ENCODE measurements at places on chromosomes 11 and 22.

DNA sequence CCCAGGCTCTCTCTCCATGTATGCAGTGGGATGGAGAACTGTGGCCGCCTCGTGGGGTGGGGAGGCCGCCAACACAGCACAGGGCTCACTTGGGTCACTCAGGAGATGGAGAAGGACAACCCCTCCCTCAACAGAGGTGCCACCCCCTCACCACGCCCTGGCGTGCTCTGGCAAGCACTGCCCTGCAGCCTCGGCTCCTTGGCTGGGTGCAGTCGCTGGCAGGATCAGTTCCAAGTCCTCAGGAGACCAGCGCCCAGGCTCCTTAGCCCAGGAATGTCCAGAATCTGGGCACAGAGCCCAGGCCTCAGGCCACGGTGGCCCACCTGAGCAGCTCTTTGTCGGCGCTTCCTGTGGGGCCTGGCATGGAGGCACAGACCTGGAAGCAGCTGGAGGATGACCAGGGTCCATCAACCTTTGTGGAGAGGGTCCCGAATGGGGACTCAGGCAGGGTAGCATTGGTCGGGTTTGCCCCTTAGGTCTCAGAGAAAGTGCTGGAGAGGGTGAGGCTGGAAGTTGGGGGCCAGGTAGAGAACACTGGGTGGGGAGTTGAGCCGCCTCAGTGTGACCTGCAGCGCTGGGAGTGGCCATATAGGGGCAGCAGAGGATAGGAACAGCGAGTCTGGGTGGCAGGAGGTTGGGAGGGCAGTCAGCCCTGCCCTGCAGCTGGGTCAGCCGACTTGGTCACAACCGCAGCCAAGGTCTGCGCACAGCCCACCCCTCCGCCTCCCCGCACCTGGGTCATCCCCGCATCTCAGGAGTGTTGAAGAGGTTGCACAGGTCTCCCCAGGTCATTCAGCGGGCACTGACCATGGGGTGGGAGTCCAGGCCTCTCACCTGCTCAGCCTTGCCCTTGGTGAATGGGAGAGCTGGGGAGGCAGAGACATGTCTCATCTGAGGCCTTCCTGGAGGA is 8.2 kb downstream of the SUSD2 start:
- no peak for DNase-seq

DNA sequence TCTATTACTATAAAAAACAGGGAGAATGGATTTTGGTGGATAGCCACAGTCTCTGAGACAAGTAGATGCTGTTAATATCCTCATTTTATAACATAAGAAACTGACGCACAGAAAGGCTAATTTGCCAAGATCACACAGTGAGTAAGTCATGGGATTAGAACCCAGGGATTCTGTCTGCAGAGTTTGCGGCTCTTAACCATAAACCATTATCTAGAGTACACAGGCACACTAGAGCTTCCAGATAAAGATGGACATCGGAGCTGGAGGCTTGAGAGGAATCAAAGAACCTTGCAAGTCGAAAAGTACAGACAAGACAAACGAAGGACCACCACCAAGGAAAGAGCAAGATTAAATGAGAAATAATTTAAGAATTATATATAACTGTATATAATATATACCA is 11.3 kb downstream of the LGALS12 start:
- no peak for DNase-seq

GRCh38 chr11:10747733-10748132 is 3.3 kb upstream of the CTR9 start:
- no peak for DNase-seq

GRCh38 chr11:34219941-34220370 is 114.5 kb downstream of the NAT10 start:
- DNase-seq = no peak

- DNase-seq = no peak
These were observed 89.9 kb upstream of the LDLRAD3 start for GRCh38 chr11:35853971-35854370.

GRCh38 chr22:47053013-47053725 is 290.7 kb downstream of the TBC1D22A start:
- no peak for DNase-seq

GRCh38 chr11:120134106-120134930 is 3.6 kb downstream of the TRIM29 start:
- DNase-seq = no peak

DNA sequence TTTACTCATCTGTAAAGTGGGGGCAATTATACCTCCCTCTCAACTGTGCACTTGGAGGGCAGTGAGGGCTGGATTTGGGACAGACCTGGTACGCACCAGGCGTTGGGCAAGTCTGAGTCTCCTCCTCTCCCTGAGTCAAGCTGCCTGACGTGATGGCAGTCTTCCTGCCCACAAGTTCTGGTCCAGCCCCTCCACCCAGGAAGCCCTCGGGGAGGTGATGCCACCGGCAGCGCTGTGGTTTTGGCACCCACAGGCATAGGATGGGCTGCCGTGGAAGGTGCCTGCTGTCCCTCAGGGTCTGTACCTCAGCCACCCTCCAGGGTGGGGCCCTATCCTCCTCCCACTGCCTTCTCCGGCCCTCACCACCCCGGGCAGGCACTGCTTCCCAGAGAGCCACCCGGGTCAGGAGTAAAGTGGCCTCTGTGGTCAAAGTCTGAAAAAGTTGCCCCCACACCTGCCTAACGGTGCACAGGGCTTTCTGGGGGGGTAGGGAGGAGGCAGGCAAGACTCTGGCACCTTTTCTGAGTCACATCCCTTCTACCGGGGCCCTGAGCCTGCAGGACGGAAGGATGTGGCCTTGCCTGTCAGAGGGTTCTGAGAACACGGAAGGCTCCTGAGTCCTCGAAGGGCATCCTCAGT is 6.5 kb upstream of the APOBEC3H start:
- no peak for DNase-seq

- no peak for DNase-seq
These were observed 107.7 kb downstream of the CEP164 start for GRCh38 chr11:117435326-117435725.
